Vagina (tissue), 2 donors: ENCODE measurements at places on chromosomes 4 and X.
A peak's percentile ranks its signal among the peaks of the same experiment; 100 is the strongest.

DNA sequence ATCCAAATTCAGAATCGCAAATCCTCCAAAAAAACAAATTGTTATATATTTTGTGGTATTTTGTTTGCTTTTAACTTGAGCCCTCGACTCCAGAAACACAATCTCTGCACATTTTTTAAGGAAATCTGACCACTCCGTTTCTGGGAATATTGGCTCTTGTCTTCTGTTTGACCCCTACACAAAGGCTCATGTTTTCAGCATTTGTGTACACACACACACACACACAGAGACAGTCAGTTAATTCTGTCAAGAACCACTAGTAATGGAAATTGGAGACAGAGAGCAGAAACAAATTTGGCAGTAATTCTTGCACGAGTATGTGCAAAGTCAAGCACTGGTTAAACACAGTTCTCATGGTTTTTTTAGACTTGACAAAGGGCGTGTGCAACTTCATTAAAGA is 115.4 kb downstream of the AFAP1 start:
- peak overlapping the region; percentile 81 for H3K27ac ChIP-seq
- H3K4me3 ChIP-seq, result no peak overlapping the region
- no peak for DNase-seq
- peaks cover 49% of the 10 kb centered on the region for H3K4me1 ChIP-seq
- H3K27me3 ChIP-seq, result no peaks in the 10 kb centered on the region

- no peaks in the 10 kb centered on the region for H3K27me3 ChIP-seq
- no peaks in the 10 kb centered on the region for H3K36me3 ChIP-seq
- DNase-seq, result no peak
- H3K4me1 ChIP-seq, result no peaks in the 10 kb centered on the region
- H3K27ac ChIP-seq, result no peak overlapping the region
These were observed 3.1 kb downstream of the ZNF630 start for GRCh38 chrX:48068096-48068887.

DNA sequence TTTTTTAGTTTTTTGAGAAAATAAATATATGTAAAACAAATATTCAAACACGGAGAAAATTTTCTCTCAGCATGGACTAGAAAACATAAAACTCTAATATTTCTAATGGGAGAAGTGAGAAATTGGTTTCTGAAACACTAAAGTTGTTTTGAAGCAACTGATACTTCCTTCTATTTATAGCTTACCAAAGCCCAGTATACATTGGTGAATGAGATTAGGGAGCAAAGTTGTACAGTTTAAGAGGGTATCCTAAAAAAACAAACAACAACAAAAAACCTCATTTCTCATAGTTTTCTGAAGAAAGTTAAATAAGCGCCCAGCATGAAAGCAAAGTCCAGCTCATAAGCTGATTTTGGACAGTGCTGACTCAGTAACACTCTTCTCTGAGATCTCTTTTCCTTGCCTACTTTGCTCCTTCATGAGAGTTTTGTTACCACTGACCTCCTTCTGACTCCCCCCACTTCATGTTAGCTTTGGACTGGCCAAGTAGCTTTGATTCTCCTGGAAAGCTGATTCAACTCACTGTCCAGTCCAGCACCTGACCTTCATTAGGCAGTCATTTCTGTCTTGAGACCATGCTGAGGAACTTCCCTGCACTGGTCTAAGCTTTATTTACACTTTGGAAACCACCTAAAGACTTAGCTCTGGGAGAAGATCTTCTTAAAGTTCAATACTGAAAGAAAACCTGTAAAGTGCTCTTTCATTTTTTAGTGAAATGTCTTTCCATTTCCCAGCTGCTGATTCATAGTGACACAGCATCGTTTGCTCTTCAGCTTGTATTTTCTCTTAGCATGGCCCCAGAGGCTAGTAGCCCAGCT is 21.8 kb upstream of the P2RY10 start:
- no peak for DNase-seq
- no peaks in the 10 kb centered on the region for H3K27me3 ChIP-seq
- H3K36me3 ChIP-seq, result no peaks in the 10 kb centered on the region
- H3K4me1 ChIP-seq, result no peaks in the 10 kb centered on the region
- H3K4me3 ChIP-seq, result no peak overlapping the region

DNA sequence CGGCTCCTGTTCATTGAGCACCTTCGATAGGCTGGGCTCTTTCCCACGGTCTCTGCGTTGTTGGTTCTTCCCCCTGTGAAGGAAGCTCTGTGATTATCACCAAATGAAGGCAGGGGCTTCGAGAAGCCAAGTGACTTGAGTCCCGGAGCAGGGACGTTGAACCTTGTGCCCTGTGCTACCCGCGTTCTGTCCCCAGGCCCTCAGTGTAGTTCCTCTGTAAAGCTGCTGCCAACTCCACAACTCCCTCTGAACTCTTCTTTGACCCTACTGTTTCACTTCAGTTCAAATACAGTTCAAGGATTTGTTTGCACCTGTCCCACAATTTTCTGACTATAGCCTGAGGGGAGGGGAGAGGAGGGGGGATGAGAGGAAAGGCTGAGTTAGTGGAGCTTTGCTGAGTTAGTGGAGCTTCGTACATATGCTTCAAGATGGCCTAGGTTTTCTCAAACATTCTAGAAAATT is 635 bp upstream of the PHF8 start:
- DNase-seq, result no peak
- H3K4me1 ChIP-seq, result no peaks in the 10 kb centered on the region
- no peaks in the 10 kb centered on the region for H3K36me3 ChIP-seq
- H3K27me3 ChIP-seq, result no peaks in the 10 kb centered on the region
- peak overlapping the region; percentile 54 for H3K4me3 ChIP-seq

DNA sequence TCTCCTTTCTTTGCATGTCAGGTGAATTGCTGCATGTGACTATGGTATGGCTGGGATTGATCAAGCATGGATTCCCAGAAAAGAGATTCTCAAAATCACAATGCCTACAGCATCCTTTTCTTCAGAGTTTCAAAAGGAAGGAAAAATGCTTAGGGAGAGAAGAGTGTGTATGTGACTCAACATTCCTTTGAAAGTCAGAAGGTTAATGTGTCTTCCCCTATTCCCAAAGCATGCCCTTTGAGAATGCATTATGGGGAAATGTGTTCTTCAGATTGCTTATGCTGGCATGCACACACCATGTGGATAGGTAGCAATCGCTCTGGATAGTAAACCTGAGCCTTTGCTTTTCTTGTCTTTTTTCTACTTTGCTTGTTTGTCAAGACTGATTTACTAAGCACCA is 78.5 kb downstream of the ELOVL6 start:
- no peak overlapping the region for H3K27ac ChIP-seq
- no peaks in the 10 kb centered on the region for H3K4me1 ChIP-seq
- no peaks in the 10 kb centered on the region for H3K27me3 ChIP-seq
- H3K4me3 ChIP-seq, result no peak overlapping the region

DNA sequence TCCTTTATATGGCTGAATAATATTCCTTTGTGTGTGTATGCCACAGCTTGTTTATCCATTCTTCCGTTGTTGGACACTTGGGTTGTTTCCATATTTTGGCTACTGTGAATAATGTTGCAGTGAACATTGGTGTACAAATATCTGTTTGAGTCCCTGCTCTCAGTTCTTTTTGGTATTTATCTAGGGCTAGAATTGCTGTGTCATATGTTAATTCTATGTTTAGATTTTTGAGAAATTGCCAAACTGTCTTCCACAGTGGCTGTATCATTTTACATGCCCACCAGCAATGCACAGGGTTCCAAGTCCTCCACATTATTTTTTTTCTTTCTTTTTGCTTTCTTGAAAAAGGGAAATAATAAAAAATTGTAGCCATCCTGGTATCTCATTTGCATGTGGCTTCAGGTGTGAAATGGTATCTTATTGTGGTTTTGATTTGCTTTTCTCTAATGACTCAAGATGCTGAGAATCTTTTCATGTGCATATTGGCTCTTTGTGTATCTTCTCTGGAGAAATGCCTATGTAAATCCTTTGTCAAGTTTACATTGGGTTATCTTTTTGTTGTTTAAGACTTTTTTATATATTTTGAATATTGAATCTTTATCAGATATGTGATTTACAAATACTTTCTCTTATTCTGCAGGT is 129.7 kb downstream of the RAPGEF2 start:
- H3K4me1 ChIP-seq, result peaks cover 22% of the 10 kb centered on the region
- no peak for DNase-seq
- no peaks in the 10 kb centered on the region for H3K27me3 ChIP-seq
- no peak overlapping the region for H3K4me3 ChIP-seq
- no peaks in the 10 kb centered on the region for H3K36me3 ChIP-seq

GRCh38 chrX:30982467-30982866 is 89.4 kb downstream of the FTHL17 start:
- DNase-seq, result no peak
- H3K27ac ChIP-seq, result no peak overlapping the region
- H3K4me1 ChIP-seq, result no peaks in the 10 kb centered on the region
- H3K4me3 ChIP-seq, result no peak overlapping the region
- no peaks in the 10 kb centered on the region for H3K27me3 ChIP-seq

DNA sequence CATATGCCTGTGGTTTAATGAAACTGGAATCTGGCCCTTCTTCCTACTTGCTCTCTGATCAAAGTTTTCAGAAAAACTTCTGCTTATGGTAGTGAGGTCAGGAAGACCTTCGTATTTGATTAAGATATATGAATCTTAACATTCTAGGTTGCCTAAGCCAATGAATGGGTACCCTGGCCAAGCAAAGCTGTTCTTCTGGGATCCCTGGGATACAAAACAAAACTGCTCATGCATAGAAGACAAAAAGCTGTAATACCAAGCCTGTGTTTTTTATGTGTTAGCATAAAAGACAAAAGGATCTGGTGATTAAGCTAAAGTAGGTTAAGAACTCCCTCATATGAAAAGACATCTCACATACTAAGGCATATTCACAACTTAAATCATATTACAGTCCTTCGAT is 21.6 kb downstream of the ANKRD17 start:
- peaks cover 19% of the 10 kb centered on the region for H3K4me1 ChIP-seq
- DNase-seq, result no peak
- no peaks in the 10 kb centered on the region for H3K27me3 ChIP-seq
- no peak overlapping the region for H3K4me3 ChIP-seq
- H3K27ac ChIP-seq, result no peak overlapping the region

DNA sequence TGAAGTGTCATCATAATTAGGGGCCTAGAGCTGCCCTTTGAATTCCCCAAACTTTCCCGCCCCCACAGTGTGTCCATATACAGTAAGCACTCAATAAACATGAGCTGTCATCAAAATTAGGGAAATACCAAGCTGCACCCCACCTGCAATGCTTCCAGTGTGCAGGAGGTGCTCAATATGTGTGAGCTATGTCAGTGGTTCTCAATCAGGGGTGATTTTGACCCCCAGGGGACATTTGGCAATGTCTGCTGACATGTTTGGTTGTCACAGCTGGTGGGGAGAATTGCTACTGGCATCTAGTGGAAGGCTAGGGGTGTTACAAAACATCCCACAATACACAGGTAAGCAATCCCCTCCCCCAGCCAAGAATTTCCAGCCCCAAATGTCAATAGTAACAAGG is 748 bp downstream of the CFP start:
- H3K27ac ChIP-seq, result no peak overlapping the region
- H3K27me3 ChIP-seq, result no peaks in the 10 kb centered on the region
- no peak for DNase-seq
- no peak overlapping the region for H3K4me3 ChIP-seq
- H3K36me3 ChIP-seq, result no peaks in the 10 kb centered on the region

GRCh38 chrX:132461886-132462285 is 27.0 kb downstream of the MBNL3 start:
- H3K27me3 ChIP-seq, result no peaks in the 10 kb centered on the region
- H3K27ac ChIP-seq, result no peak overlapping the region
- no peaks in the 10 kb centered on the region for H3K36me3 ChIP-seq

DNA sequence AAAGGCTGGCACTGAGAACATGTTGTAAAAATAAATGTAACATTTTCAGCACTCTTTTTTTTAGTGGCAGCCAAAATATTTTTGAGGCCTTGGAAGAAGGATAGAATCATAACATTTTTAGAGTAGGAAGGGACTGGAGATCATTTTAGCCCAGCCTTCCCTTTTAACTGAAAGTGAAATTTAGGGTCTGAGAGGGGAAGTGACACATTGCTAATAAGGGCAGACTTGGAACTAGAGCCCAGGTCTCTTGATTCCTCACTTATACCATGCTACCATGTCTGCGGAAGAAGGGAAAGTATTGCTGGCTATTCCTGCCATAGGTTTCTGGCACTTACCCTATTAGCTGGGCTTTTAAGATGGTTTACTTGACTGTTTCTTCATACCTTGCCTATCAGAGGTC is 4.8 kb downstream of the WDR44 start:
- peaks cover 17% of the 10 kb centered on the region for H3K4me1 ChIP-seq
- H3K4me3 ChIP-seq, result no peak overlapping the region
- no peaks in the 10 kb centered on the region for H3K27me3 ChIP-seq
- no peak overlapping the region for H3K27ac ChIP-seq

DNA sequence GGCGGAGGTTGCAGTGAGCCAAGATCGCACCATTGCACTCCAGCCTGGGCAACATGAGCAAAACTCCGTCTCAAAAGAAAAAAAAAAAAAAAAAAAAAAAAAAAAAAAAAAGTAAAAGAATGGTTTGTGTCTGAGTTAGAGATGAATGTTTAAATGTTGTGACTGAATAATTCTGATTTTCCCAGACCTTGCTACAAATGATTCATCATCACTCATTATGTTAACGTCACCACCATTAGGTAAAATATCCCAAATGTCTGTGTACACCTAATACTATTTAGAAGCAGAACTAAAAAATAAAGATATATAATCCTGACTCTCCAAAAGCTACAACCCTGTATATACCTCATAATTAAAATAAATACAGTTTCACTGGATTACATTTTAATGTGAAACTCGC is 70.8 kb downstream of the HHIP start:
- H3K36me3 ChIP-seq, result no peaks in the 10 kb centered on the region
- no peak overlapping the region for H3K4me3 ChIP-seq

DNA sequence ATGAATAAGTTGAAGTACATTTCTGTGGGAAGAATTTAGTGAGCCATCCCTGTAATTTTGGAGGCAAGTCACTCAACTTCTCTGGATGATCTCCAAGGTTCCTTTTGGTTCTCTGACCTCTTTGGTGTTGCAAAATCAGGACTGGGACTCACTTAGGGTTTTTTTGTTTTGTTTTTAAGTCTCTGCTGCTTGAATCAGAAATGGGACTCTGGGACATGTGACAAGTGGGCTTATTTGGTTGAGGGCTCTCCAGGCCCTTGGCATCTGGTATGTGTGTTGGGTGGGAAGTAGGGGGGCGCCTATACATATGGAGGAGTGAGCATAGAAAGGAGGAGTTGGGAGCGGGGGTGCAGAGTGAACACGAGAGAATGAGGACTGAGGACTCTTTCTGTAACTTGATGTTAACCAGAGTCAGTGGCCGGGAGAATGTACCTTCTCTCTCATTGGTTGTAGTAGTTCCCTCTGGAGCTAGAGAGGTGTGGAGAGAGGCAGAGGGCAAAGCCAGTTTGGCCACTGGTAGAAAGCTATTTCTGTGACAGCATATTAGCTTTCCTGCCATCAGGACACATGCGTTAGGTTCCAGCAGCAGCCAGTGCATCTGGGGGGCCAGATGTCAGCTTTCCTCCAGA is 1.9 kb downstream of the ARHGAP10 start:
- H3K27me3 ChIP-seq, result no peaks in the 10 kb centered on the region
- DNase-seq, result no peak
- H3K27ac ChIP-seq, result peak overlapping the region; percentile 96
- peak overlapping the region; percentile 88 for H3K4me3 ChIP-seq
